NCI-H1436 (cell line): ENCODE measurements at places on chromosomes 5 and 9.

- DNase-seq = no peak
Measured at GRCh38 chr9:33307067-33307466, 16.8 kb downstream of the NFX1 start.

DNA sequence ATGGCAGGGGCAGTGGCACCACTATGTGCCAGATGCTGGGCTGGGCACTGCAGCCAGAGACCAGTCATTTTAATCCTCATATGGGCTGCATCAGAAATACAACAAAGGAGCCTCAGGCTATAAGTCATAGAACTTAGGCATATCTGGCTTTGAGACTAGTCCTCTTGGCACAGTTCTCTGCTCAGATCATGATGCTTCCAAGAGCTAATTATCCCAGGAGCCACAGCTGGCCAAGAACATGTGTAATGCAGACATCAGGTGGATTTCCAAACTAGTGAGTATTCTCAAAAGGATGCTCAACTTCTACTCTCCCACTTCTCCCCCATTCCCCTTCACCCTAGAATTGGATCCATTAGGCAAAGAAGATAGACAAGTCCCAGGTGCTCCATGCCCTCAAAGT lies 562.2 kb upstream of the TRPC7 start:
- DNase-seq = no peak

DNA sequence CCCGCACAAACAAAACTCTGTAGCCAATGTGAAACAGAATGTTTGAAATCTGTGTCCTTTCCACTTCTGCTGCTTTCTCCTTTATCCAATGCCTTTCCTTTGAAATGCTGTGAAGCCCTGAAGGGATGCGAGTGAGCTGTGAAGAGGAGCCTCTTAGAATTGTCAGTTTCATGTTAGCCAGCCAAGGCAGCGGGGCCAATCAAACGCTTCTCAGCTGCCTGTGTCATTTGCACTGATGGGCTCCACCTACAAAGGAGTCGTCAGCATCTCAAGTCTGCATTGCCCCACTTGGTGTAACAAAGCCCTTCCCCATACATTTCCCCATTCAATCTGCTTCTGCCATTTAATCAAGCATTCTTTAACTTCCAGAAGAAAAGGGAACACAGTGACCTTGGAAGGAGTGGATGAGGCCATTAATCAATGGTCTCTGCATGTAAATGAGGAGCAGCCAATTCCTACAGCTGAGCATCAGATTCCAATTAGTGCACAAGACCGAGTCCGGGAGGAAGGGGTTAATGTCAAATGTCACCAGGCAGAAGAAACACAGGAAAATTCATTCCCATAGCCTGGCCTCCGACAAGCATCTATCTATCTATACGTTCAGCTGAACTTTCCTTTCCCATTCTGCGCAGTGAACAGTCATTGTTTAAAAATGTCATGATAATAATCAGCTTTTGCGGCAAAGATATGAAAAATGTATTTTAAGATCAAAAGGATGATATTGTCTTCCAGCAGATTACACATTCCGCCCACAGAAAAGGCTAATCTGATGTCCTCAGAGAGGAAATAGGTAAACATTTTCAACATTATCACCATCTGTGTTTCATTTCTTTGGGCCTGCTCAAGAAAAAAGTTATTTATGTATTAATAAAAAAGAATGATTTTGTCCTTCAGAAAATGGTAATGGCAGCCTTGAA lies 154.6 kb downstream of the FSTL4 start:
- no peak for DNase-seq

DNA sequence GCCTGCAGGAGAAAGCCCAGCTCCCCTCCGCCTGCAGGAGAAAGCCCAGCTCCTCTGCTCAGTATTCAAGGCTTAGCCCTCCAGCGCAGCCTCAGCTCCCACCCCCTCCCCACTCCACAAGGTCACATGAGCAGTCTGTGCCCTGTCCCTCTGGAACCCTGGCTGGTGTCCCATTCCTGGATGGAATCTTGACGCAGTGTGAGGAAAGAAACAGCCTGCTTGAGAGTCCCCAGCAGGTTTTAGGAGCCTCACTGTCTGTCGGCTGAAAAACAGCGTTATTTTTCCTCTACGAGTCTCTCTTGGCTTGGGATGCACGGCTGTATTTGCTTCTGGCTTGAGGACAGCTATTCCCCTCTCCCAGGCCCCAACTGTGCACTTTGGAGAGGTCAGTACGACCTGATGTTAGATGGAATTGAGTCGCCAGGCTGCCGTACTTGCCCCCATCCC lies 210.1 kb upstream of the TRIM32 start:
- DNase-seq = no peak

GRCh38 chr9:2963307-2963706 lies 119.4 kb upstream of the PUM3 start:
- DNase-seq = no peak

DNA sequence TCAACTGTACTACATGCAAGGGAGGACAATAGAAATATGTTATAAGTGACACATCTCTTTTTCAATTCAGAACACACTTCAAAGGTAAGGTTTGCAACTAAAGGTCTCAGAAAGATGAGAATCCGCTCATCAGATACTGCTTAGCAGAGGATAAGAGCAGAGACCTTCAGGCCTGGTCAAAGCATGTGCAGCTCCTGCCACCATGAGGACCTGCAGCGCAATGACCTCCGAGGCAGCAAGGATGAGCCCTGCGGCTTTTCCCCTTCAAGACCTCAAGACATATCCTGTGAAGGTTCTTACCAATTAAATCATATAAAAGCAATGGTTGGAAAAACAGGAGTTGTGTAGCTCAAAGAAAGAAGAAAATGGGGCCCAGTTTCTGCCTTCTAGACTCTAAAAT lies 135.8 kb downstream of the TRIM36 start:
- no peak for DNase-seq

- DNase-seq = no peak
Measured at GRCh38 chr9:10701906-10702305, 89.1 kb upstream of the PTPRD start.

GRCh38 chr5:23727271-23727670 lies 219.9 kb downstream of the PRDM9 start:
- no peak for DNase-seq

DNA sequence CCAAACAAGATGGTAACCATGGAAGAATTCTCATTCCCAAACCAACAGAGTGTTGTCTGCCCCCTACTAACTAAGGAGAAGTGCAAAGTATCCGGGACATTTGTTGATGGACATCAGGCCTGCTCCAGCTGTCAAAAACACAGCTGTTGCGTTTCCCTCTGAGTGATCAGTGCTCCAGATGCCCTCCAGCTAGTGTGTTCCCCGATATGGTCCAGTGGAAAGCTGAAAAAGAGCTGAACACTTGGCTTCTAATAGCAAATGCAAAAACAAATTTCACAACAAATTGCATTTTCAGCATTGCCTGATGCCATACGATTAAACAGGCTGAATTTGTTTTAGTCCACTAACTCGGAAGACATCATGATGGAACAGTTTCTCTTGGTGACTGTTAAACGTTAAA lies 1398.7 kb downstream of the PTPRD start:
- DNase-seq = no peak

DNA sequence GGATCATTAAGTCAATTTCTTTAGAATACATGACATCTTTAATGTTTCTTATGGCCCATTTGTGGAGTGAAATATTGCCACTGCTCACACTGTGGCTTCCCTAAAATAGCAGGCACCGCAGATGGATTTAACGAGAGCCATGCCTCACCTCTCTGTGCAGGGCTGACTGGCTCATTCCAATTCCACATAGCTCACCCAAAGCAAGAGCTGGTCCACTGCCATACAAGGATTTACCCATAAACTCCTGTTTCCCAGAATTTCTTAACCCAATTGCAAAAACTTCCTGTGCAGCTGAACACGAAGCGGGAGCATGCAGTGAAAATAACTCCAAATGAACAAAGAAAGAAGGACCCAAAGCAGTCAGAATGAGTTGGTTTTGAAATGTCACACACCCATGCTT lies 159.5 kb downstream of the BAAT start:
- no peak for DNase-seq

GRCh38 chr9:116935149-116935897 lies 248.2 kb downstream of the TRIM32 start:
- no peak for DNase-seq

DNA sequence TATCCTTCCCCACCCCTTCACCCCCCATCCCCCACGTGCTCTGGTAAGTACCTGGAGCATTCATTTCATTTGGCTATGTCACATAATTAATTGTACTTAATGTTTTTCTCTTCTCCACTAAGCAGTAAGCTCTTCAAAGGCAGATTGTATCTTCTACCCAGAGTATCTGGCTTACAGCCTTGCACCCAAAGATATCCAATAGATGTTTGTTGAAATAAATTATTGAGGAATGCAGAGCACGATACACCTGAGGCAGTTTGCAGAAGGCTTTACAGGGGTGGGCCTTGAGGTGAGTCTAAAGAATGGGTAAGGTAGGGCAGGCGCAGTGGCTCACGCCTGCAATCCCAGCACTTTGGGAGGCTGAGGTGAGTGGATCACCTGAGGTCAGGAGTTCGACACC lies 2.5 kb upstream of the SOWAHA start:
- DNase-seq = no peak

- no peak for DNase-seq
Measured at GRCh38 chr5:159913501-159913900, 2.8 kb upstream of the ADRA1B start.

DNA sequence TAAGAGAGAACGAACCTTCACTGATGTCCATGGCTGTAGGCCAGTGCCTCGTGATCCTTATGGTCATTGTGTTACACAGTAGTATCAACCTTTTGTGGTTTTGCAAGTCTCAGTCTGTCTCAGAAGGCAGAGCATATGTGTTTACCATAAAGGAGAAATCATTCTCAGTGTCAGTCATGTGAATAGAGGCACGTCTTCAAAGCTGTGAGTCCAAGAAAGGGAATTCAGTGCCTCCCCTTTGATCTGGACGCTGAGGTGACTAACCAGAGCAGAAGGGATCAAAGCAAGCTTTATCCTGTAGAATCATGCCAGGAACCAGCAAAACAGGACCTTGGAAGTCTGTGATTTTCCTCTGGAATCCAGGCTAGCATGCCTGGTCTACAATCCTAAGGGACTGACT lies 433.9 kb downstream of the DNAH5 start:
- DNase-seq = no peak

DNA sequence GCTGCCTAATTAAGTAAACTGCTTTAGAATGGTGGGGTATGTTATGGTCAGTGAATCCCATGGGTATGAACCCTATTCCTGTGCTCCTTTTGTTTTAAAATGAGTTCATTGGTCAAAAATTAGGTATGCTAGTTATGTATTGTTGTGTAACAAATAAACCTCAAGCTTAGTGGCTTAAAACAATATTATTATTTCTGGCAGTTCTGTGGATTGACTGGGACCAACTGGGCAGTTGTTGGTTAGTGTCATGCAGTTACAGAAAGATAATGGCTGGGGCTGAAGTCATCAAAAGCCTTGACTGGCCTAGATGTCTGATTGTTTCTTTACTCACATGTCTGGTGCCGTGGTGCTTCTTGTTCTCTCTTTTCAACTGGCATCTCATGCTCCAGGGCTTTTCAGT lies 8.9 kb upstream of the PTAR1 start:
- DNase-seq = no peak

DNA sequence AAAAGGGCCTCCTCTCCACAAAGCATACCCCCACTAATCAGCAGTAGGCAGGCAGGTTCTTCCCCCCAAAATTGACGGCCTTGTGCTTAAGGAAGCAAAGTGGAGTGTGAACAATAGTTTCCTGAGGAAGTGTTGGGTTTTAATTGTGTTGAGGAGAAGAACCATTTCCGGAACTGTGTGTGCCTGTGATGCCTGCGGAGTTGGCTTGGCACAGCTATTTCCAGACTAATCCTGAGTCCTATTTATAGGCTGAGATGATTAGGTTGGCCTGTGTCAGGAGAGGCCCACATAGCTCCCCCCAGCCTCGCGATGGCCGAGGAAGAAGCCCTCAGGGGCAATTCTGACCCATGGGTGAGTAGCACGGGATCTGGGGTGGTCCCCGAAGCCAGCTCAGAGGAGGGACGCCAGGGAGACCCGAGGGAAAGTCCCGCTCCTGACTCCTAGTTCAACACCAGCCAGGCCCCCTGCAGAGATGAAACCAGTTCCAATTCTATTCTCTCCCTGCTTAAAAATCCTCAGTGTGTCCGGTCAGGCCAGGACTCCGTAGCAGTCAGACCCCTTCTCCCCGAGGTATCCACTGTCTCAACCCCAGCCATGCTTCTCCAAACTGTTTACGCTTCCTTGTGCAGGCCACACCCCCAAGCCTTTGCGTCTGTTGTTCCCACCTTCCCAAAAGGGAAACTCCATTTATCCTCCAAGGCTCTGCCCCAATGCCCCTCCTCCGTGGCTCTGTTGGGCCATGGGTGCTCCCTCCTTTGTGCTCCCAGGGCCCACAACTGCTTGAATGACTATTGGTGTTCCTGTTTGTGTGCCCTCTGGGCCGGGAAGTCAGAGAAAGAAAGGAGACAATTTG lies 18.1 kb downstream of the GSN start:
- DNase-seq = no peak

- no peak for DNase-seq
Measured at GRCh38 chr5:124370601-124371000, 375.8 kb downstream of the ZNF608 start.

DNA sequence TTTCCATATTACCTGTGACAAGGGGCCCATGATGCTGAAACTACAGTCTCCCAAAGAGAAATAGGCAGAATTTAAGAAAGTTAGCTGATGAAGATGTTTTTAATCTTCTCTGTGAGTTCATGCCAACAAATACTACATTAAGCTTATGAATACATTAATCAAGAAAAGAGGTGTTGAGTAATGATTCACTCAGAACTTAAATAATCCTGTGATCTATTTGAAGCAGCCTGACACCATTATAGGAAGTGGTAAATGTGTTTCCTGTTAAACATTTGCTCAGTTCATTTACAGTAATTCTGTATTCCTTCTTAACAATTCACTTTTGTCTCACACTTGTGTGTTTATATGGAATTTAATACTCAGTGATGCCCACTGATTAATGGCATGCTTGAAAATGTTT lies 75.0 kb upstream of the IZUMO3 start:
- no peak for DNase-seq

DNA sequence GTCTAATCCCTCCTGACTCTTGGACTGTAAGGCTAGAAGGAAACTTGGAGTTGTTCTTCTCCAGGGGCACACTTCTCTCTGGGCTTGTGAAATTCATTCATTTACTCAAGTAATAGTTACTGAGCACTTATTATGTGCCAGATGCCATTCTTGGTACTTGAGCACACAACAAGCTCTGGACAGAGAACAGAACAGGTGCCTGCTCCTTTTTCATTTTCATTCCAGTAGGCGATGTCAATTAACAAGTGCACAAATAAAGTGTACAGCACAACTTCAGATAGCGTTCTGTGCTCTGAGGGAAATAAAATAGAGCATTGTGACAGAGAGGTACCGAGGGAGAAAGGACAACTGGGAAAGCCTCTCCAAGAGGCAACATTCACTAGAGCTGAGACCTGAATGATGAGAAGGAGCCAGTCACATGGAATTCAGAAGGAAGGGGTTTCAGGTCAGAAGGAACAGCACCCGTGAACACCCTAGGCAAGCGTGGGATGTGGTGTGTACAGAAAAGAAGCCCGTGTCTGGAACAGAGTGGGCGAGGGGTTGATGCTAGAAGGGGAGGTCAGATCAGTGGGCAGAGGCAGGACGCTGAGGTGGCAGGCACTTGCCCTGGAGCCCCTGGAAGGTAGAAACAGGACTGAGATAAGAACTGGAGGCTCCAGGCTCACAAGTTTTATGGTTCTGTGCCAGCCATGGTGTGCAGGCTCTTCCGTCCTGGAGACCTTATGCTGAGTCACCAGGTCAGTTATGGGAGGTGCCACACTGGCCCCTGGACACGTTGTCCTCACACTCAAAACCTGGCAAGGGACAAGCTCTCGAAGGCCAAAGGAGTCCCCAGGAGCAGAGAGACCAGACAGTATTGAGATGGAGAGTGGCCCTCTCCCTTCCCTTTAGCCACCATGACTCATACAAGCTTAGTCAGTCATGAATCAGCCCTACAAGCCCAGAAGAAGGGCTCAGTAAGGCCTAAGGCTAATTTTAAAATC lies 7.2 kb upstream of the ABLIM3 start:
- no peak for DNase-seq
